ENCODE measurements at places on chromosomes 3 and 15.

- DNase-seq = no peak
These were observed 237.8 kb upstream of the GADL1 start for GRCh38 chr3:31132132-31132769.

DNA sequence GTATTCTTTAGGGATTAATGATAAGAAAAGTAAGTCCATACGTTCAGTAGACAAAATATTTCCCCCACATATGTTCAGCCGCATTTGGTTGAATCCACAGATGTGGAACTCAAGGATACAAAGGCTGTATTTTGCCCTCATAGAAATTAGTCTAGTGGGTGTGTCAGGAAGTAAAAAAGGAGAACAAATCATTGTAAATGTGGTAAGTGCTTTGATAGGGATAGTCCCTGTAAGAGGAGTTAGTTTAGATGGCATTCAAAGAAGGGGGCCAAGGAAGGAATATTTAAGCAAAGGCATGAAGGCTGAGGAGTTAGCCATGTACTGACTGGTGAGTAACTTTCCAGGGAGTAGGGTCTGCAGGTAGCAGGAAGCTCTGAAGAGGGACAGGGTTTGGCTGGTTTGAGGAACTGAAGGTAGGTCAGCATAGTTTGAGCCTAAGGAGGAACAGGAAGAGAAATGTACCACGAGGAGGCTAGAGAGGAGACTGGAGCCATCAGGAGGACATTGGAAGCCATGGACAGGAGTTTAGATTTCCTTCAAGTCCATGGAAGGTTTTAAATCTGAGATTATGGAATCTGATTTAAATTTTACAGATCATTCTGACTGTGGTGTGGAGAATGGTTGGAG is 98.8 kb downstream of the MME start:
- DNase-seq = no peak

- DNase-seq = no peak
These were observed 236.1 kb downstream of the NEK10 start for GRCh38 chr3:27133060-27133459.

- DNase-seq = no peak
These were observed 213.2 kb downstream of the CADM2 start for GRCh38 chr3:85171976-85172375.

DNA sequence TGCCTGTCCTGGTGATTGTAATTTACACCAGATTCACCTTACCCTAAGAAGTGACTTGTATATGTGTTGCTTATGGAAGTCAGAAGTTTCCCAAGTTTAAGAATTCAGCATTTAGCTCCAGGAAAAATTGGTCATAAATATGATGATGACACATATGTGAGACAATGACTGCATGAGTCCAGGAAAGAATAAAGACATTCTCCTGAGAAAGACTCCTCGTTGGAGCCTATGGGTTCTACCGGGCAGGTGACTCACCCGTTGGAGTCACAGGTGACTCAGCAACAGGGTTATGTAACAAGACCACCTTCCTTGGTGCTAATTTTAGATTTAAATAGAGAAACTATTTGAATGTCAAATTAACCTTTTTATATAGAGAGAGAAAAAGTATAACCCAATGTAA is 662.4 kb downstream of the FHIT start:
- DNase-seq = no peak

DNA sequence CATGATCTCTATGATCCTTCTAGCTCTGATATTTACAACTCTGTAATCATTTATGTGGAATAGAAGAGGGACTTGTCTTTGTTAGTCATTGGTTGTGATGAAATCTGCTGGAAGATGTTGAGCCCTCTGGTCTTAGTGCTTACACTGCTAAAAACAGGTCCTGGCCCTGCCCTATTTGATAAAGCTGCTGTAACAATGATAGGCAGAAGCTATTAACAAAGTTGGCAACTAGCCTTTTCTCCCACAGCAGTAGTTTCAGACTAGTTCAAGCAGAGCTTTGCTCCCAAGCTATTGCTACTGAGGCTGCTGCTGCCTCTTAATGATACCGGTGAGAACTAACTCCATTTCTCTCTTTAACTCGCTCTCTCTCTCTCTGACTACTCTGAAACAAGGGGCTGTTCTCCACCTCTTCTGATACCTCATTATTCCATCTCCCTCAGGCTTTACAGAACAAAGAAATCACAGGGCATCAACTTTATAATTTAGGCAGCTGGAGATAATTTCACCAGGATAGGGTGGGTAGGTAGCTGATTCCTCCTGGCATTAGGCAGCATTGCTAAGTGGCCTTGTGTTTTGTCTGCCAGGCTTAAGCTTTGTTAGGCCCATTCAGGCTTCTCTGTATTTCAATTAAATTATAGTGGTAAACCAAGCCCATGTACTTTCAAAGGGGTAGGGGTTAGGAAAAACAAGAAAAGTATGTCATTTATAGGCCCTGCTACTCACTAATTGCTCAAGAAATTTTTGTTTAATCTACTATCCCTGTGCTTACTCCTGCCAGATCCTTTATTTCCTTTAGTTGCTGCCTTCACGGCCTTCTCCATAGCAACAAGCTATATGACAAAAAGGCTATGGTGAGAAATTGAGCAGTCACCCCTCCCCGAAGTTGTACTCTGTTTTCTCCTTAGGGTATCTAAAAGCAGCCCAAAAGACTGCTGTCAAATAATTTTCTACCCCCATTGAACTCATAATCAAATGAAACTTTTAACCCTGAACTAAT is 139.6 kb downstream of the RBPMS2 start:
- no peak for DNase-seq

DNA sequence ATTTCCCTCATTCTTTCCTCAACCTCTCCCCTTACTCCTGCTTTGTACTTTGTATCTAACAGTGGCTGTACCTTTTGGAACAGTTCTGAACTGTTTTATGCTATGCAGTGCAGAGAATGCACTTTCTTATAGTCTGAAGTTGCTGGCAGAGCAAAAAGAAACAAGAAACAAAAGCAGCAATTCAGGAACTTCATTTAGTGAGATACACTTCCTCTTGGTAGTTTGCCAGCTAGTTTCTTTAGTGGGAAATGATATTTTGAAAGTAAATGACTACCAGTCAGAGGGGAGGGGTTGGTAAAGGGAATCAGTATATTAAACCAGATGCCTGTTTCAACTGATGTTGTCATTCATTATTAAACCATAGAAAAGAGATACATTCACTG is 55.0 kb upstream of the CHD2 start:
- DNase-seq = no peak

GRCh38 chr3:126208606-126209256 is 28.3 kb upstream of the ALDH1L1 start:
- no peak for DNase-seq

- no peak for DNase-seq
These were observed 161.7 kb downstream of the VGLL4 start for GRCh38 chr3:11482021-11482420.

- DNase-seq = no peak
These were observed 63.1 kb downstream of the TBL1XR1 start for GRCh38 chr3:177133860-177134815.

DNA sequence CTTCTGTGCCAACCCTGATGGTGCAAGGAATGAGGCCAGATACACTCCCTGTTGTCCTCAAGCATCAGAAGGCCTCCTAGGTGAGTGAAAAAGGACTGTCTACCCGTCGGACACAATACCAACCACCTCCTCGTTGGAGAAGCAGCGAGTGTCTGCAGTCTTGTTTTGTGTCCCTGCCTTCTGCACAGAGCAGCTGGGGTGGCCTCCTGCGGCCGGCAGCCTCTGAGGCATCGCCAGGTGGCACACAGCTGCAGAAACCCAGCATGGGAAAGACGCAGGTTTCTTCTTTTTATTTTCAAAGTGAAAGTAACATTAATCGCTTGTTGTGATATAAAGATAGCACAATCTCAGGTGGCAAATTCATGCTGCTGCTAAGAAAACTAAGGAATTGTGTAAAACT is 509.9 kb downstream of the OCA2 start:
- DNase-seq = no peak

DNA sequence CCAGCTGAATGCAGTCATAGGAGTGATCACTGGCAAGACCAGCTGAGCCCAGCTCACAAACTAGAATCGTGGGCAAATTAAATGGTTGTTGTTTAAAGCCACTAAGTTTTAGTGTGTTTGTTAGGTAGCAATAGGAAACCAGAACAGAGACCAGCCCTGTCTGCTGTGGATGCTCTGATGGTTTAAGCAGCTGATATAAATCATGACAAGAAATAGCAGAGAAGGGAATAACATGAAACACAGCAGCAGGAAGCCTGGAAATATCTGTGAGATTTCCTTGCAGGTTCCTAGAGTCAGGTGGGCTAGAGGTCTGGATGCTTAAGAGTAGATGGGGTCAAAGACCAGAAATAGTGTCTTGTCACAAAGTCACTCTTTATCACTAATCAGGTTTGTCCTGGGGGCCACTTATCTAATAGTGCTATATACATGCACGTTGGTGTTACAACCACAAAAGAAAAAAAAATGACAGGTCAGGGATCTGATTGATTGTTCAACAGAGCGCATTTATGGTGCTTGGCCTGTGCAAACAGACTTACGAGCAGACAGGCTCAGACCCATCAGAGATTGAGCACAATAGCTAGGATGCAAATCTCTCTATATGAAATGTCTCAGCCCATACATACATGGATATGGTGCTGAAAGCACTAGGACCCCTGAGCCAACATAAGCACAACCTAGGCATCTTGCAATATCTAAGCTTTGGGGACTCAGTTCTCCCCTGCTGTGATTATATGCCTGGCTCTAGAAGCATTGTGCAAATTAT is 967.7 kb downstream of the AGBL1 start:
- DNase-seq = no peak

- DNase-seq = no peak
These were observed 156.4 kb downstream of the LRRC28 start for GRCh38 chr15:99407716-99408115.

- no peak for DNase-seq
These were observed 1033.9 kb downstream of the FHIT start for GRCh38 chr3:60217156-60217911.

DNA sequence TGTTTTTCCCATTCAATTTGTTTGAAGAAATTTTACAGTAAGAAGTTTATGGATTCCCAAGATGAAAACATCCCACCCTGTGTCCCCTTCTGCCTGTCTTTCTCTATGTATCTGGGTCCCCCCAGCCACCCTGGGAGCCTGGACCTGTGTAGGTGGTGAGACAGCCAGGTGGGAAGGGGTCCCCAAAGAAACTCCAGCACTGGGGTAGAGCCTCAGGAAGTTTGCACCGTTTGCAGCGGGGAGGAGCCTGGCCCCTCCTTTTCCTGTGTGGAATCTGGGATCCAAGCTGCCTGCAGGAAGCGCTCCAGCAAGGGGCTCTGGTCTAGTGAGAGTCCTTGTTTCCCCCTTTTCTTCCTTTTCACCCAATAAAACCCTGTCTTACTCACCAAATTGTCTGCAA is 49.4 kb upstream of the ITGA11 start:
- DNase-seq = no peak

DNA sequence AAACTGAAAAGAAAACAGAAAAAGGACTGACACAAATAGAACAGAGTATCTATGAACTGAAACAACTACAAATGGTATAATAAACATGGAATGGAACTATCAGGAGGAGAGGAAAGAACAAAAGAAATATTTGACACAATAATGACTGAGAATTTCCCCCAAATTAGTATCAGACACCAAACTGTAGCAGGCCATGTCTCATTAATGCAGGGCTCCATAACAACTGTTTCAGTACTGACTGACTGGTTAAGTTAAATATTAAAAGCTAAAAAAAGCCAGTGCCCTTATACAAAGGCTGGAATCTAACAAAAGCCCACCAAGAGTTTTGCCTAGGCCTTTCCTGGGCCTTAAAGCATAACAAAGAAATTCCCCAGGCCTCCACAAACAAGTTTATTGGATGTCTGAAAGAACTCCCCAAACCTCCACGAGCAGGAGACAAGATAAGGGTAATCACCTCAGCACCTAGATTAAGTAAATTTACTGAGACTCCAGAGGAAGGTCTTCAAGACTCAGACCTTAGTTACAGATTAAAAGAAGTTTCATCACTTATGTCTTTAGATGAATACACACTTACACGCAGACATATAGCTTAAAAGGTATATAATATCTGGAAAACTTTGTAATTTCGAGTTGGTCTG is 45.7 kb downstream of the KPNA1 start:
- DNase-seq = no peak

GRCh38 chr3:127747751-127748521 is 74.4 kb downstream of the MGLL start:
- DNase-seq = no peak

DNA sequence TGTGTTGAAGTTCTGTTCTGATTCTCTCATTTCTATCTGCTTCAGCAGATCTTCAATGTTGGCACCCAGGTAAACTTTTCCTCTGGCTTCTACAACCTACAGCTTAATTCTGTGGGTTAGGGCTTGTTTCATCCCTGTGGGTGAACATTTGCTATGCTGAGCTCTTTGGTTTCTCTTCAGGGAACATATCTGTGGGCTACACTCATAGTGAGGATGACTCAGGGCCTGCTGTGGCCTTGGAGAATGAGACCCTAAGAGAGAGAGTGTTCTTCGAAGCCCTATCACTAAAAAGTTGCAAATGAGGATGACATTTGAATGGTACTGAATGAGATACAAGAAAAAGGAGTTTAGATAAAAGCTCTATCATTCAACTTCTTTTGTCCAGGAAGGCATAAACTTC is 346.2 kb upstream of the CBLB start:
- DNase-seq = no peak

DNA sequence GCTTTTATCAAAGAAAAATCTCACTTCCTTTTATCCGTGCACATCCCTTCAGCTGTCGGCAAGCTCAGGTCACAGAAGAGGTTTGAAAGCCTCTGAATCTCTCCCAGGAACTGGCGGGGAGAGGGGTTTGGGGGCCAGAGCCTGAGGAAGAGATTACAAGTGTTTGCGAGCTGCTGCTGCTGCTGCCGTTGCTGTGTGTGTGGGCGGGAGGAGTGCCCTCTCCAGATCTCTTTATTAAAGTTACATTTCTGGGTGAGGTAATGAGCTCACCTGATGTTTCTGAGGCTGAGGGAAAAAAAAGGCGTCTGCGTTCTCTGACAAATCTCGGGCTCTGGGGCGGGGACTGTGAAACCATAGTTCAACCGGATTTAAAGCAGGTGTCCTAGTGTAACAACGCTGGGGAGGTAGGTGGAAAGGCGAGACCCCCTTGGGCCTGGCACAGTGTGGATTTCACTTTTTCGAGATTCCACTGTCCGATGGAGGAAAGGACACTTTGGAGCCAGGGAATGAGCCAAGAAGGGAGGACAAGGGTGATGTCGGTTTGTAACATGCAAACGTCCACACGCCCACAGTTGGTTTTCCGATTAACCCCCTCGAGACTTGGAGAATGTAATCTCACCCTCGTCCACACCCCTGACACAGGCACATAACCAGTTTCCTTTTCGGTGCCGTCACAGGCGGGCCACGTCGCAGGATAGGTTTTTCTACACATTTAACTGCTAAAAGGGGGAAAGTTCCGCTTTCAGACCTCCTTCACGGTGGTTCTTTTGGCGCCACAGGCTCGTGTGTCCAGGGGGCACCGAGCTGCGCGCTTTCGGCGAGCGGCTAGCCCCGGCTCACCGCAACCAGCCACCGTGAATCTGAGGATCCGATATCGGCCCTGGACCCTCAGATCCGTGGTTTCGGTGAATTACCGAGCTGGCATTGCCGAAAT is 2.1 kb downstream of the ALCAM start:
- DNase-seq = peak; percentile 69

DNA sequence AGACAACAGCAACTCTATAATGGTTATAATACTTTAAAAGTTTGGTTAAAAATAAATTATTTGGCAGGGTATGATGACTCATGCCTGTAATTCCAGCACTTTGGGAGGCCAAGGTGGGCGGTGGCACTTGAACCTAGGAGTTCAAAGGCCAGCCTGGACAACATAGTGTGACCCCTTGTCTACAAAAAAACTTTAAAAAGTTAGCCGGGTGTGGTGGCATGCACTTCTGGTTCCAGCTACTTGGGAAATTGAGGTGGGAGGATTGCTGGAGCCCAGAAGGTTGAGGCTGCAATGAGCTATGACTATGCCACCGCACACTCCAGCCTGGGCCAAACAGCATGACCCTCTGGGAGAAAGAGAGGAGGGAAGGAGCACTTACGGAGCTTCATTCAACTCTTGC is 7.7 kb upstream of the TRPC1 start:
- no peak for DNase-seq
